Stimulated activated CD4-positive, alpha-beta T cell treated with anti-CD3 and anti-CD28 coated beads, Interleukin-4, amount 100 ng/mL, for 48 hours (primary cell): ENCODE measurements at places on chromosomes 7 and 10.

GRCh38 chr7:155579565-155579964 lies 33.2 kb upstream of the CNPY1 start:
- DNase-seq: no peak

GRCh38 chr10:98269435-98269912 lies 1.5 kb upstream of the LOXL4 start:
- DNase-seq: no peak

- no peak for DNase-seq
These were observed 28.9 kb upstream of the INHBA start for GRCh38 chr7:41731493-41732435.

GRCh38 chr10:30813872-30814481 lies 184.4 kb upstream of the LYZL2 start:
- DNase-seq: no peak

- DNase-seq: no peak
These were observed 210.9 kb downstream of the CUX1 start for GRCh38 chr7:102028206-102028826.

- DNase-seq: no peak
These were observed 9.8 kb downstream of the USP6NL start for GRCh38 chr10:11601670-11602069.

- no peak for DNase-seq
These were observed 172.8 kb upstream of the AKR1E2 start for GRCh38 chr10:4653160-4653559.

DNA sequence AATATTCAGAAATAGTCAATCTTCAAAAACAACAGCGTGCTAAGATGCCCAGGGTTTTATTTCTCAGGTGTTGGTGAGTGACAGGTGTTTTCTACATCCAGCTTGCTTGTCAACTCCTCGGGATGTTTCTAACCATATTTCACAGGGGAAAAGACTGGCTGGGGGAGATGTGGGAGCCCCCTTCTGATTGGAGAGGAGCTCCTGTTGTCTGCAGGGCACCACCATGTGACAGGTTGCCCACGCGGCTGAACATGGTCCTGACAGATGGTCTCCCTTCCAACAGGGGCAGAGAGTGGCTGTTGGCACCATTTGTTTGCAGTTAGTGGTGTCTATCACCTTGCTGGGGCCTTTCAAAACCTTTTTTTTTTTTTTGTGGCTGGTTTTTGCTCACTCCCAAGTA lies 16.5 kb upstream of the GPR26 start:
- no peak for DNase-seq

- DNase-seq: no peak
These were observed 165.7 kb downstream of the PTPN20 start for GRCh38 chr10:47076949-47077361.

DNA sequence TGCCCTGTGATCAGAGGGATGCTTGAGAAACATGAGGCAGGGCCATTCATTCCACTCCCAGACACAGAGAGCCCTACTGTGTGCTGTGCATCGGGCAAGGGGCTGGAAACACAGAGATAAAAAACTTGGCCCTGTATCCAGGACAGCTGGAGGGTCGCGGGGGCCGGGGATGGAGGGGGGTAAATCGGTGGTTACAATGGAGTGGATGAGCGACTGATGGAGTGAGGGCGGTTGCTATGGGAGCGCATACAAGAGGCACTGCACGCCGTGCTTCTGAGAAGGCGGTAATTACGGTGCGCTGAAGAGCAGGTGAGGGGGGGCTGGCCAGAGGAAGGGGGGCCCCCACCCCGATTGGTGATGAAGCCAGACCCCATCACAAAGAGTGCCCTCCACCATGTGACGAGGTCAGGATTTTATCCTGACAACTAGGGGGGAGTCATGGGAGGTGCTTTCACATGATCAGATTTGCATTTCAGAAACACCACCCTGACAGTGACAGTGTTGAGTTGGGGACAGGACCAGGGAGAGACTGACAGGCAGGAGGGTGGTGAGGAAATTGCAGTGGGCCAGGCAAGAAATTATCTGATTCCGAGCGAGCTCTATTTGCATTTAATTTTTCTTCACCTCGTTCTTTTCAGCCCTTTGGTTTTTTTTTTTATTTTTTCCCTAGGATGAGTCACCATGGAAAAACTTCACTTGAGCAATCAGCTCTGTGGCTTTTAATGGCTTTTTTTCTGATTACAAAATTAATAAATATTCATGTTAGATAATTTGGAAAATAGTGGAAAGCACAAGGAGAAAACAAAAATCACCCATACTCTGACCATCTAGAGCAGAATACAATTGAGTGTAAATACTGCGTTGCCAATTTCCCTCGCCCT lies 7.8 kb downstream of the CPA5 start:
- no peak for DNase-seq

GRCh38 chr10:114541081-114541796 lies 116.8 kb downstream of the ABLIM1 start:
- DNase-seq: peak; percentile 67

DNA sequence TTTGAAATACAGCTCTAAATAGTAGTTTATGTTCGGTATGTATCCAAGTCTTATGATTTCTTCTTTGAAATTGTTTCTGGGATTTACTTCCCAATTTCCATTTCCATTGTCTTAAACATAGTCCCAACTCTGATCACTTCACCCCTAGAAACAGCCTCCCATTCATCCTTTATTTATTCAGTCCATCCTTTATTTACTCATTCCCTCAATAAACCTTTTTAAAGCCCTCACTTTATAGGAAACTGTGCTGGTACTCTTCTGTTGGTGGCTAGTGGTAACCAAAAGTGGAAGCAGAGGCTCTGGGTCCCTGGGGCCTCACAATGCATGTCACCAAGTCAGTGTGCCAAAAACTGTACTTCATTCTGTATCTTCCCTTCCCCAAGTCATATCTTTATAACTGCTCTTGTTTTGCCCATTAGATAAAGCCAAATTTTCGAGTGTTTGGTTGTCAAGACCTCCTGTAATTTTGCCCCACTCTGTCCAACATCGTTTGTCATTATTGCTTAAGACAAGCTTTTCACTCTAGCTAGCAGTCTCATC lies 3.9 kb upstream of the EPC1 start:
- DNase-seq: no peak

- no peak for DNase-seq
These were observed 17.6 kb upstream of the PPP1R17 start for GRCh38 chr7:31669461-31669860.

GRCh38 chr10:66281327-66281726 lies 644.5 kb upstream of the LRRTM3 start:
- no peak for DNase-seq

GRCh38 chr7:69633122-69633831 lies 35.0 kb downstream of the AUTS2 start:
- DNase-seq: no peak

- DNase-seq: no peak
These were observed 128.8 kb upstream of the FAM20C start for GRCh38 chr7:63521-64021.

GRCh38 chr7:2199528-2199927 lies 33.2 kb downstream of the MAD1L1 start:
- no peak for DNase-seq

GRCh38 chr10:13998163-13998835 lies 332.4 kb downstream of the FRMD4A start:
- DNase-seq: no peak

GRCh38 chr10:118506671-118507590 lies 88.5 kb downstream of the PRLHR start:
- no peak for DNase-seq

- no peak for DNase-seq
These were observed 153.2 kb downstream of the BTAF1 start for GRCh38 chr10:92076722-92077121.
